ENCODE measurements at places on chromosomes 1 and 21. TPM values are rescaled to one million over a fixed set of nuclear protein-coding genes. Genes with fewer than 3 reads are reported as not detected.

The S100A6 gene
- 2,973 TPM for total RNA-seq

The RORC gene
- total RNA-seq = not detected

The DLGAP3 gene
- total RNA-seq = 0.26 TPM

The LRRN2 gene
- 11.4 TPM for total RNA-seq

The TSPEAR gene
- not detected for total RNA-seq

The CDA gene
- 32.9 TPM for total RNA-seq

The ERICH3 gene
- not detected for total RNA-seq
